ENCODE measurements at places on chromosomes 5 and 9. TPM values are rescaled to one million over a fixed set of nuclear protein-coding genes. Genes with fewer than 3 reads are reported as not detected.

Gene MCTP1
- total RNA-seq, result not detected

Gene TCERG1
- 164 TPM for total RNA-seq

Gene MLANA
- total RNA-seq, result not detected

Gene ESM1
- total RNA-seq, result not detected

DNA sequence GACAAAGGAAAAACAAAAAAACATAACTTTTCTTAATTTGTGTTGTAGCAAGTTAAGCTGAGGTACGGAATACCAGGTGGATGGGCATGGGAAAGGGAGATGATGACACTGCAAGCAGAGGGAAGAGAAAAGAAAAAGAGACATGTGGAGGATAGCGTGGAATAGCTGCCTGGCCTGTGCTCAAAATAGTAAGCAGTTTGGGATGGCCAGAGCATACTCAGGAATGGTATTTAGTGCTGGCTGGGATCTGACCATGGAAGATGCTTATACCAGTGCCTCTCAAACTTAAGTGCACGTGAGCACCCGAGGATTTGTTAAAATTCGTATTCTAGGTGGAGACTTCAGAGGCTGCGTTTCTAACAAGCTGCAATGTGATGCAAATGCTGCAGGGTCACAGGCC is 41.3 kb downstream of the LNPEP start:
- DNase-seq, result no peak

- DNase-seq, result no peak
Observed at GRCh38 chr9:86594724-86595123, 240.5 kb upstream of the TUT7 start.

GRCh38 chr9:133956520-133957076 is 35.5 kb downstream of the VAV2 start:
- DNase-seq, result peak; percentile 58

- no peak for DNase-seq
Observed at GRCh38 chr5:90112033-90112692, 297.4 kb downstream of the CETN3 start.

Gene FGD3
- total RNA-seq, result 22.9 TPM

Gene C1QTNF3
- 4.2 TPM for total RNA-seq

DNA sequence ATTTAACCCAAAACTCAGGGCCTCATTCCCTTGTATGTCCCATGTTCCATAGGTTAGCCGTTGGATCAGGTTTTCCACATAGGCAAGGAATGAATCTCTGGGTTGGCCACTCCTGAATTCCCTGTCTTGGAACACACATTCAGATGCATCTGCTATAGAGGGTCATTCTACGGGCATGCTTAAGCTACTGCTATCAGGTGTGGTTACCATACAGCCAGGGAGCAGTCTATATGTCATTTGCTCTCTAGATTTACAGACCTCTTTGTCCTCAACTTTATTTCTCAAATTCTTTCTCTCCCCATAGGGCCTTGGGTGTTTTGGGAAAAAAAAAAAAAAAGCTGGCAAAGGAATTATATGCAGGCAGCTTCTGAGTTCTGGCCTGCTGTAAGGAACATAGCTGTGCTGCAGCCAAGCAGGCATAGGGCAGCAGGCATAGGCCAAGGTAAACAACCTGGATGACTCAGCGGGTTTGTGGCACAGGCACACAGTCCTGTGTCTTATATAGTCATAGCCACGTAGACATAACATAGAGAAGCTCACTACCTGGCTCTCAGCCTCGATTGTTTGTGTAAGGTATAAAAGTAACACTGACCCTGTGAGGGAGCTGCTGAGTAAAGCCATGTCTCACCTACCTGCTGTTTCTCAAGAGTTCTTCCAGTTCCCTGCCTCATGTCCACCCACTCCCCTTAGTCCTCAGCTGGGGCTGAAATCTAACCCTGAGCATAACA is 141.5 kb downstream of the OSTF1 start:
- no peak for DNase-seq

DNA sequence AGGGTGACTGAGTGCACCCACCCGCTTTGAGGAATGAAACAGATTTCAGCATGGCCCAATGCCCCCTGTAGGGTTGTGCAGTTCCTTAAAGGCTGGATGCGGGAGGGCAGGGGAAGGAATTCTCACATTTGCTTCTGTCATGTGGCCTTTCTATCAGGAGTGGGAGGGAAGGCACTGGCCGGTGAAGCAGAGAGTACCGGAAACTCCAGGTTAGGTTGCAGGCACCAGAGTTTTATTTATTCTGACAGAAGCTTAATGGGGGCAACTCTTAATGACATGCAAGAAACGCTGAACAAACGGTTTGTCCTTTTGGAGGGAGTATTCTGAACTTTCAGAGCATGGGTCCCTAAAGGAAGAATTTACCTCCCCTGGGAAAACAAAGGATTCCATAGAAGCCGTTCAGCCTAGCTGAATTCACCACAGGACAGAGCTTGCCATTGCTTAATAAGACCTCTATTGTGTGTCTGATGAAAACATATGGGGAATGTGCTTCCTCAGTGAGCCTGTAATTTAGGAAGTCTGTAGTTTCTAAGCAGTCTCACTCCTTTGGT is 44.1 kb upstream of the EQTN start:
- no peak for DNase-seq

DNA sequence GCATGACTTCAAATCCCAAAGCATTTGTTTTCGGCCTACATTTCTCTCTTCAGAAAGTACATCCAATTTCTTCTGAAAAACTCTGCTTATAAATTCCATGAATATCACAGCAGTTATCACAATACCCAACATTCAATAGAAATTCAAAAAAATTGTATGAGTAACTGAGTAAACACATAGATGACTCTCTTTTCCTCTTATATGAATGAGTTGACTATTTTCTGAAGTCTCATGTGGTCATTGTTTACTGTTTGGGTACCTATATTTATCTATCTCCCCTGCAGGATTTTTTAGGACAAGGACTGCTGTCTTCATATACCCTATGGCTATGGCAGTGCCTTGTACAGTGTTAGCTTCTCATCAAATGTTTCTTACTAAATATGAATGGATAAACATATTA is 157.1 kb downstream of the HTR1A start:
- DNase-seq, result no peak

Gene PCDHB2
- total RNA-seq, result not detected

Gene RAPGEF1
- total RNA-seq, result 277 TPM

DNA sequence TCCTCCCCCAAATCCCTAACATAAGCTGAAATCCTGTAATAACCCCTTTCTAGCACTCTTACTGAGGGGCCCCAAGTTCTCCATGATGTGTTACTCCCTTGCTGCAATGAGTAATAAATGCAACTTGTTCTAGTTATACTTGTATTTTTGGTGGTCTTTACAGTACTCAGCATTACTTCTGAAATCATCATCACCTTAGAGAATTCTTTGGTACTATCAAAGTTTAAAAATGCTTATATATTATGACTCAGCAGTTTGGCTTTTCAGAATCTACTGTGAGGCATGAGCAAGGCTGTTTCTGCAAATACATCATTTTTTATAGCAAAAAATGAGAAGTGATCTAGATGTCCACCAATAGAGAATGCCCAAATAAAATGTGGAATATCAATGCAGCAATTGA is 20.7 kb upstream of the ROPN1L start:
- no peak for DNase-seq

DNA sequence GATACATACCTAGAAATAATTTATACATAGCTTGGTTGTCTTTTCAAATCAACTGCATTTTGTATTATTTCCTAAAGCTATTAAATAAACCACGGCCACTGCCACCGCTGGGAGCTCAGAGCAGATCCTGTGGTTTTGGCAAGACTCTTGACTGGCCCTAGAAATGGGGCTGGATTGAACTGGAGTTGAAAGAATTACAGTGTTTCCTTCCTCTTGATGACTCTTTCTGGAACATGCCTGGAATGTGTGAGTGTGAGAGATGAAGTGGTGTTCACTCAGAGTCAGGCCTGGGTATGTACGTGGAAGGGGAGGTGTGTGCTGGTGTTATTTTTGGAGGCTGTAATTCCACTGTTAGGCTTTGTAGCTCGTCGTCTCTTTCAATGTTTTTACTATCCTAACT is 45.9 kb downstream of the TEK start:
- no peak for DNase-seq

GRCh38 chr5:77937015-77937908 is 161.1 kb upstream of the TBCA start:
- no peak for DNase-seq

GRCh38 chr5:82150559-82150958 is 127.6 kb downstream of the RPS23 start:
- no peak for DNase-seq

GRCh38 chr5:177493795-177494345 is 3.5 kb downstream of the PDLIM7 start:
- no peak for DNase-seq

Gene SHOC1
- not detected for total RNA-seq

Gene NUTM2G
- total RNA-seq, result not detected

Gene SLC27A6
- not detected for total RNA-seq

GRCh38 chr9:86682240-86682639 is 265.1 kb downstream of the GAS1 start:
- no peak for DNase-seq

All from OCI-LY7 (cell line).